Smooth muscle cell of bladder (primary cell): ENCODE measurements at places on chromosomes 6 and 20. TPM values are rescaled to one million over a fixed set of nuclear protein-coding genes. Genes with fewer than 3 reads are reported as not detected.

SPTLC3 gene
- 2.8 and 6.5 TPM in 2 replicates for total RNA-seq

ADAT2 gene
- 2.0 and 3.0 TPM in 2 replicates for total RNA-seq

PFDN4 gene
- total RNA-seq: 108 and 130 TPM in 2 replicates

ALDH8A1 gene
- total RNA-seq: 0.28 and 0.46 TPM in 2 replicates

JPH2 gene
- 0.43 and 4.4 TPM in 2 replicates for total RNA-seq
